ENCODE measurements at places on chromosomes 6 and 20.
A peak's percentile ranks its signal among the peaks of the same experiment; 100 is the strongest.

DNA sequence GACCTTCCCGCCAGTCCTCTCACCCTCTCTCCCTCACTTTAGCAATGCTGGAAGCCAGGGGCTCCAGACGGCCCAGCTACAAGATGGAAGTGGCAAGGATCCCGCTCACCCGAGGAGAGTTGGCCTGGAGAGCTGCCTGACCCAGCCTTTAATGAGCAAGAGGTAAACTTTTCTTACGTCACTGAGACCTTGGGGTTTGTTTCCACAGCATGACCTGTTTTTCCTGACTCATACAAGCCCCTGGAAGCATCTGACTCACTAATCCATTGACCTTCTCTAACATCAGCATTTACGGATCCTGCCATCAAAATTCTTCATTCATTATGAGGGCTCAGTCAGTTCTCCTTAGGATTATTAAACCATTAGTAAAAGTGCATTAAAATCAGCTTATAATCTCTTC, 120.4 kb downstream of the MYLK4 start:
- DNase-seq, result no peak

DNA sequence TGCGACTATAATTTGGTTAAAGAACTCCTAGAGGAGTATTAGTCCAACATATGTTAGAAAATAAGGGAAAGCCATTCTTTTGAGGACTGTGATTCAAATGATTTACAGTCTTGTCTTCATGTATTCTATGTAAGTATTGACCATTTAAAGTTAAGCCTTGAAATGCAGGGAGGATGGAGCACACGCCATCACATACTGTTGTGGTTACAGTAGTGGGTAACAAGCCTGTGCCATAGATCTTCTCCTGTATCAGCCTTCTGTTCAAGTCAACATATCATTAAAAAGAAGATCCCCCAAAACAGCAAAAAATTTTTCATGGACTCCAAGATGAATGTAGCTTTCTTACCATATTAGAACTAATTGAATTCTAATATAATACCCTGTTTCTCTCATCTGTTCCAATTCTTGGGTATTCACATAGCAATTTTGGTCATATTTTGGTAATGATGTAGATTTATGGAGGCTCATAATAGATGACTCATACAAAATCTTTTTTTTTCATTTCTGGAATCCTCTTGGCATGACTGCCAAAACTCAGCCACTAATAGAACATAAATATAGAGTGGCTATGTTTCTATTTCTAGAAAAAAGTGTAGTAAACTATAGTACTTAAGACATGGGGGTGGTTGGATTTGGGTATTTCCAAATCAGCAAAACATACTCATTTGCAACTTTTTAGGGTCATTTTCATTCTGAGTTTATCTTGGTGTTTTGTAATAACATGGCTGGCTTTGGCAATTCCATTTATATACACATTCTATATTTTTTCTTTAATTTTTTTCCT, 413.5 kb downstream of the BCKDHB start:
- no peak for DNase-seq

GRCh38 chr6:64789476-64789875, 917.5 kb downstream of the EYS start:
- no peak for DNase-seq

GRCh38 chr20:50467718-50468356, 42.3 kb upstream of the PTPN1 start:
- DNase-seq, result no peak

DNA sequence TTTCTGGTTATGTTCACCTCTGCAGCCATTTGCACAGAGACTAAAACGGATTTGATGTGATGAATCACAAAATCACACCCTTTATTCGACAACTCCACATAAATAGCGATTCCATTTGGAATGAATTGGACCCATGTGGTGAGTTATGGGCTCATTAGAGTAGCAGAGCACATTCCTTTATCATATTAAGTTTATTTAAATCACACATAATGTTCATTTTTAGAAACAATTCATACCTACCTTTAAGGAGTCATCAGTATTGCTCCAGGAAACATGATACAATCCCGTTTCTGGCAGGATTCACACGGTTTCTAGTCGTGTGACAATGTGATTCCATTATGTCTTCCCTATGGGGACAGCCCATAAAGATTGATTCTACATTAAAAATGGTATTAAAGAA, 303.5 kb downstream of the CDH4 start:
- no peak for DNase-seq

DNA sequence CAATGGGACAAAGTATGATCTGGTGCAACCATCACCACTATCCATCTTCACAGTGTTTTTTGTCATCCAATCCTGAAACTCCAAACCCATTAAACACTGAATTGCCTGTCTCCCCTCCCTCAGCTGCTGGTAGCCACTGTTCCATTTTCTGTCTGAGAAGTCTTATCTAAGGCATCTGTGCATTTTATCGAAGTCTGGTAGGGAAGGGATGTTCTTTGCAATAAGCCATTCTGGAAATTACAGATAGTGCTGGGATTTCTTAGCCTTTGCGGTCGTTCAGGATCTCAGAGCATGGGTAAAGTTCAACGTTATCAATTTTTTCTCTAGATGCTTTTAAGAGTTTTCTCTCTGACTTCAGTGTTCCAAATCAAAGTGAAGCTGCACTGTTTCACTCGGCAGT, 24.1 kb downstream of the KIF25 start:
- DNase-seq, result no peak

- DNase-seq, result no peak
Measured at GRCh38 chr6:38015341-38015740, 195.8 kb downstream of the ZFAND3 start.

- no peak for DNase-seq
Measured at GRCh38 chr20:62836967-62837490, 20.2 kb downstream of the COL9A3 start.

DNA sequence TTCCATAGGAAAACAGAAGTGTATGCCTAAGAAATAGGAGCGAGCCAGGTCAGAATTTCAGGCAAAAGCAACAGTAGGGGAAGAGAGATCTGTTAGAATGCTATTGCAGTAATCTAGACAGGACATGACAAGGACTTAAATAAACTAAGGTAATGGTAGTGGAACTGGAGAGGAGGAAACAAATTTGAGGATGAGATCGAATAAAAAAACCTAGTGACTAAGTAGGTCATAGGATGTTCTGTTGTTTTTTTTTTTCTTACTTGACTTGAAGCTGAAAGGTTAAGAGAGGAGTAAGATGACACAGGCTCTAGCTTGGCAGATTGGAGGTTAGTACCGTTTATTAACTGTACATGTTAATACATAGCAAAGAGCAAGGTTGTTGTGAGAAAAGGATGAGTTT, 28.6 kb downstream of the ORC3 start:
- no peak for DNase-seq

DNA sequence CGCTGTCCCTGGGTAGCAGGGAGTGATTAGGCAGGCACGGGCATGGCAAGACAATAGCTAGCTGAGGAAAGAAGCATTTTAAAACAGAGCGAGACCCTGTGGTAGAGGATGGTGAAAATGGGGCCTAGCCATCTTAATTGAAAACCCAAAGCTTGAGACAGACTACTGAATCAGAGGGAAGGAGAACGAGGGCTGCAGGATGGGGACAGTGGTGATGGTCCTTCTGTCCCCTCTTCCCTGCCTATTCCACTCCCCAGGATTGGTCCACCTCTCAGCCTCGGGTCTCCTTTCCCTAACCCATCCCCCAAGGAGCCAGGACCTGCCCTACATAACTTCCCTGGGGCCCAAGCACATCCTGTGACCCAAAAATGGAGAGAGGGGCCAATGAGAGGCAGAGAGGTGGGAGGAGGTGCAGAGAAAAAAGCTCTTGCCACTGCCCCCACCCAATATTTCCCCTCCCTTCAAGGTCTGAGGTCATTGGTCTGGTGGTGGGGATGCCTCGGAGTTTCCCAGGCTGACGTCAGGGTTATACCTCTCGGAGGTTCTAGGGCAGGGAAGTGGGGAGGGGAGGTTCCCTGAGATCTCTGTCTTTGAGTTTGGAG, 884 bp upstream of the CUTA start:
- no peak for DNase-seq

DNA sequence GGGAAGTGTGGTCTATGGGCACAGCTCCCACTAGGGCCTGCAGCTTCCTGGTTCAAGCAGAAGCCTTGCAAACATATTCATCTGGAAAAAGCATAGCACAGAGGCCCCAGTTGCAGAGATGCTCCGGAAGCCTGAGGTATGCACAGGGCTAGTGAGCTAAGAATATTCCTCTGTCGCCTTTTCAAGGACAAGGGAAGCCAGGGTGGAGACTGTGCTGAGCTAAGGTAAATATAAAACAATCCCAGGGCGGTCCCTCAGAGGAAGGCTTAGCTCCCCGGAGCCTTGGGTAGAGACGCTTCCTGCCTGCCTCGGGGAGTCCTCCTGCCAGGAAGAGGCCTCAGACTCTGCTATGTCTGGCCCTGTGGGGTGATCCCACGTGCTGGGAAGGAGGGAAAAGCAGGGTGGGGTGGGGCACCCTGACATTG, 134.8 kb upstream of the FOXA2 start:
- DNase-seq, result no peak

- no peak for DNase-seq
Measured at GRCh38 chr20:57370316-57370715, 19.3 kb downstream of the RAE1 start.

DNA sequence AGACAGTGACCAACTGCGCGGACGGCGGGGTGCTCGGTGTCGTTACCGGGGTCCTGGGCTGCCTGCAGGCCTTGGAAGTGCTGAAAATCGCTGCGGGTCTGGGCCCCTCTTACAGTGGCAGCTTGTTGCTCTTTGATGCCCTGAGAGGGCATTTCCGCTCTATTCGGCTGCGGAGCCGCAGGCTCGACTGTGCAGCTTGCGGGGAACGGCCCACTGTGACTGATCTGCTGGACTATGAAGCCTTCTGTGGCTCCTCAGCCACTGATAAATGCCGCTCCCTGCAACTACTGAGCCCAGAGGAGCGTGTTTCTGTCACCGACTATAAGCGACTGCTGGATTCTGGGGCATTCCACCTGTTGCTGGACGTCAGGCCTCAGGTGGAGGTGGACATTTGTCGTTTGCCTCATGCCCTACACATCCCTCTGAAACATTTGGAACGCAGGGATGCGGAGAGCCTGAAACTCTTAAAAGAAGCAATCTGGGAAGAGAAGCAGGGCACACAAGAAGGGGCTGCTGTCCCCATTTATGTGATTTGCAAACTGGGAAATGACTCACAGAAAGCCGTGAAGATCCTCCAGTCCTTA, 1.0 kb downstream of the MOCS3 start:
- no peak for DNase-seq

GRCh38 chr20:20214757-20215275, 153.1 kb upstream of the INSM1 start:
- DNase-seq, result peak; percentile 70

- no peak for DNase-seq
Measured at GRCh38 chr20:2690213-2690612, 2.4 kb upstream of the EBF4 start.

DNA sequence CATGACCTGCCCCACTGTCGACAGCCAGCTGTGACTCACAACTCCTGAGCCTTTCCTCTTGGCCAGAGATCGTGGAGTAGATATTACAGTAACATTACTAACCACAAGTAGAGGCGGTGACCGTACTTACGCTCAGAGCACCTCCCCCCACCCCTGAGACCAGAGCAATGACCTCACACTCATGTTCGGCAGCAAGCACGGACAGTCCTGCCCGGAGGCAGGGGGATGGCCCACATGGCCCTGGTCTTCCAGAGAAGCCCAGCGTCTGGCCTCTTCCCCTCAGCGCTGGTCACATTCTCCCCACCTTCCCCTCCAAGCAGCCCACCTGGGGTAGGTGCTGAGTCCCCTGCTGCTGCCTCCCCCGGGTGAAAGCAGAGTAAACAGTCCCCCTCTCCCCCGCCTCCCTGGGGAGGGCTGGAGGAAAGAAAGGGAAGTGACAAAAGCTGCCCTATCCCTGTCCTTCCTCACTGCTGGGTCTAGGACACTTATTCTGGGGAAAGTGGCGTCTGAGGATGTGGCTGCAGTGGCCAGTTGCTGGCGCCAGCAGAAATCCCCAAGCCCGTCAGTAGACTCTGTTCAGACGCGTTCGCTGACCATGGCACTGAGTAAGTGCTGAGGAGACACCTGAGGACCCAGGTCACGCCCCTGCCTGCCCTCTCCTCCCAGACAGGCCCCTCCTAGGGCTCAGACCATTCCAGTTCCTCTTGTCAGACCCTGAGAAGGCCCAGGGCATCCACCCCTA, 68.5 kb downstream of the MRPL14 start:
- no peak for DNase-seq

GRCh38 chr20:32707691-32708581, 34.2 kb upstream of the C20orf203 start:
- no peak for DNase-seq

GRCh38 chr6:138795809-138796603, at the start of gene ECT2L:
ECT2L (plus strand) TSS chr6:138796087; CDS start chr6:138813275, 17,188 bp downstream.
- DNase-seq, result no peak

DNA sequence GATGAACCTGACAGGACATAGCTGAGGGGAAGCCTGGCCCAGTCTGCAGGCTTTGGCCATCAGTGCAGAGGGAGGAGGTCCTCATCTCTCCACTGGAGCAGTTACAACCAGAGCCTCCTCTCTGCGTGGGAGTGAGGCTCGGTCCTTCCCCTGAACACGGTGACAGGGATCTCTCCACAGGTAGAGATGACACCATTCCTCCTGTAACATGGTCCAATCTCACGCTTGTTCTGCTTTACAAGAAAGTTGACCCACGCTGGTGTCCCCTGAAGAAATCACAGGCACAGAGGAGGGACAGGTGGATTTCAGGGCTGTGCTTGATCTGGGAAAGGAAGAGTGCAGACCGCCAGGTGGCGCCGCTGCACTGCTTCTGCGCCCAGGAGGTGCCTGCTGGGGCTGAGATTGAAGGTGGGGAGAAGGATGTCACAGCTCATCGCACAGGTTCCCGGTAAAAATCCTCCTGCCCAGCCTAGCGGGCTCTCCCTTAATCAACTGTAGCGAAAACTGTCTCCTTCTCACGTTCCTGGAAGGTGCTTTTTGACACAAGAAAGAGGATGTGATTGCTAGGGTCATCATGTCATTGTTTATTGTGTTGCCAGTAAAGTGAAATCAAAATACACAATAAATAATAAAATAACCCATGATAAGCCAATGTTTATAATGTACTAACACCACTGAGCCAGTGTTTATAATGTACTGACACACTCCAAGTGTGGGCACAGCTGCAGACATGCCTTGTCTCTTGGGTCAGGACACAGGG, 20.4 kb downstream of the HLA-G start:
- no peak for DNase-seq

DNA sequence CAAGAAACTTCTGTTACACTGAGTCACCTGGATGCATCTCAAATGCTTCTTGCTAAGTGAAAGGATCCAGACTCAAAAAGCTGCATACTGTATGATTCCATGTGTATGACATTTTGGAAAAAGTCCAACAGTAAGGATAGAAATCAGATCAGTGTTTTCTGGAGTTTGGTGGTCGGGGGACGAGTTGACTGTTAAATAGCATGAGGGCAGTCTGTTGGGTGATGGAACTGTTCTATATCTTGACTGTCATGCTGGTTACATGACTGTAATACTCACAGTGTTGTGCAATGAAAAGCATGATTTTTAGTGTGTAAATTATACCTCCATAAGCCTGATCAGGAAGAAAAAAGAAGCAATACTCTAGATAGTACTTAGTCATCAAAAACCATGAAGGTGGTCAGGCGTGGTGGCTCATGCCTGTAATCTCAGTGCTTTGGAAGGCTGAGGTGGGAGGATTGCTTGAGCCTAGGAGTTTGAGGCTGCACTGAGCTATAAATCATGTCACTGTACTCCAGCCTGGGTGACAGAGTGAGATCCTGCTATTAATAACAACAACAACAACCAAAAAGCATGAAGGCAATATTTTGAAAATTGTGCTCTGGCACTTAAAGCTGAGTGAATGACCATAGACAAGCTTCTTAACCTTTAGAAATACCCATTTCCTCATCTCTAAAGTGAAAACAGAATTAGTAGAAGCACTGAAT, 30.5 kb upstream of the SASH1 start:
- no peak for DNase-seq

Measured in cerebellar nuclear complex (tissue), 1 donor.